NCI-H1417 treated with DMSO at 0.1 percent for 48 hours (cell line): ENCODE measurements at places on chromosomes 6 and 20.

GRCh38 chr6:162478192-162478671 is 249.3 kb downstream of the PRKN start:
- no peak for DNase-seq

GRCh38 chr6:165118736-165119135 is 190.7 kb downstream of the C6orf118 start:
- no peak for DNase-seq

GRCh38 chr6:62150048-62150663 is 135.9 kb downstream of the KHDRBS2 start:
- DNase-seq, result no peak

GRCh38 chr20:52103913-52104545 is 87.5 kb downstream of the ZFP64 start:
- DNase-seq, result no peak

DNA sequence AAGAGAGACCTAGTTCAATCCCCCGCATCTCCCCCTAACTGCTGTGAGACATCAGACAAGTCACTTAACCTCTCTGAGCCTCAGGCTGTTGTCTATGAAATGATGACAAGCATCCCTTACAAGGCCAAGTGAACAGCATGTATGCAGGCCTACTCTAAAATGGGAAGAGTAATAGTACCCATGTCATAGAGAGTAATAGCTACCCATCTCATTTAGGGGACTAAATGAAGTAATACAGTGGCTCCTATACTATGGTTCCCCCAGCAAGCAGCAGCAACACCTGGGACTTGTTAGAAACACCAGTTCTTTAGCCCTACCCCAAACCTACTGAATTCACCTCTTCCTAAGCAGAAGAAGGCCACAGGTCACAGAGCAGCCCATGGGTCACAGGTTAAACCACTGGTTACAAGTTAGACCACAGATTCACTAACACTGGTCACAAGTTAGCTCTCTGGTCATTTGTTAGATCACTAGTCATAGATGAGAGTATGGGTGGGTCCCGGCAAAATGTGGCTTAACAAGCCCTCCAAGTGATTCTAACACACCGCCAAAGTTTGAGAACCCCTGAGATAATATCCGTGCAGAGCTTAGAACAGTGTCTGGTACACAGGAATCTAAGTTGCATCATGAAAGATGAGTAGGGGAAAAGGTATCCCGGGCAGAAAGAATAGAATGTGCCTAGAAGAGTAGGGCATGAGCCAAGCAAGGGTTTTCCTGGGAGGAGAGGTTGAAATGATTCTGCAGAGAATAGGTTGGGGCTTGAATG is 1.4 kb downstream of the DEFB124 start:
- DNase-seq, result no peak

DNA sequence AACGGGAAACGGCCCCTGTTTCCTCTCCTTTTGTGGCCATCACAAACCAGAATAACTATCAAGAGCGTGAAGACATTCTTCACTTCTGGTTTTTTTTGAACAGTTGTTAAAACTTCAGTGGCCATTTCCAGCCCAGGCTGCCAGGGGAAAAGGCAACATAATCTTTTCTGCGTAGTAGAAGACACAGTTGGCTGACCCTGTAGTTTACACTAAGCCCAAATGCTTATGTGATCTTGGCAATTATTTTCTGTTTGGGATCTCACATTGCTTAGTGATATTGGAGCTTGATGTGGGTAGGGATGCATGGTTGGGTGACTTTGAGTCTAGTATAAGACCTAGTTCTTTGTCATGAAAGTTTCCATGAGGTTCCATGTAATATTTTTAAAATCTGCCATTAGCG is 449.4 kb upstream of the CDH4 start:
- no peak for DNase-seq

- peak; percentile 45 for DNase-seq
Measured at GRCh38 chr6:158213925-158214674, 46.0 kb downstream of the GTF2H5 start.

GRCh38 chr20:32819992-32820697 is 391 bp downstream of the MAPRE1 start:
- DNase-seq, result peak; percentile 6

DNA sequence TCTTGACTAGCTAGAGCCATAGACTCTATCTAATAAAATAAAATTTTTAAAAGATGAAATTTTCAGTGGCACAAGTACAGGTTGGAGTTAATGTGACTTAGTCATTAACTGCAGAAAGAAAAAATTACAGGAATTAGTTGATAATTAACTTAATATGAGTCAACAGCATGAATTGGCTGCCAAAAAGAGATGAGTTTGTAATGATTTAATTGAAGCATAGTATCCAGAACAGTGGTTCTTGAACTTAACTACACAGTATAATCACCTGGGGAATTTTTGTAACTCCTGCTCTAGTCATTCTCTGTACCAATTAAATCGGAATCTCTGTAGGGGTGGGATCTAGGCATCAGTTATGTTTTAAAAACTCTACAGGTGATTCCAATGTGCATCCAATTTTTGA is 46.3 kb upstream of the HMGN3 start:
- no peak for DNase-seq

DNA sequence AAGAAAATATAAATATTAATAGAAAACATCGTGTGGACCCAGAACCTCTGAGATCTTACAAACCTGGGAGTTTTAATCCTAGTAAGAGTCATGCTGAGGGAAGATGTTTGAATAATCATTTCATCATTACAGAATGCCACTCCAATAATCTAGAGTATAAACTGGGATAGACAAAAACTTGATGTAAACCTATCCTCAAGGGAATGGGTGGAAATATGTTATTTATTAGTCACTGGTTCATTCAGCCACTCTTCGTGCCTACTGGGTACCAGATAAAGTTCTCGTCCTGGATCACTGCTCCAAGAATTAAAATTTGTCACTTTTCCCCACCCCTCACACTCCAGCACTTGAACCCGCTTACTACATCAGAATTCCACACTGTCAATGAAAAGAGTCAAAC is 7.7 kb downstream of the HLA-B start:
- DNase-seq, result no peak

- DNase-seq, result no peak
Measured at GRCh38 chr6:84344005-84344404, 116.6 kb upstream of the CEP162 start.

- peak; percentile 64 for DNase-seq
Measured at GRCh38 chr20:18466574-18466893, 296 bp downstream of the DZANK1 start.

DNA sequence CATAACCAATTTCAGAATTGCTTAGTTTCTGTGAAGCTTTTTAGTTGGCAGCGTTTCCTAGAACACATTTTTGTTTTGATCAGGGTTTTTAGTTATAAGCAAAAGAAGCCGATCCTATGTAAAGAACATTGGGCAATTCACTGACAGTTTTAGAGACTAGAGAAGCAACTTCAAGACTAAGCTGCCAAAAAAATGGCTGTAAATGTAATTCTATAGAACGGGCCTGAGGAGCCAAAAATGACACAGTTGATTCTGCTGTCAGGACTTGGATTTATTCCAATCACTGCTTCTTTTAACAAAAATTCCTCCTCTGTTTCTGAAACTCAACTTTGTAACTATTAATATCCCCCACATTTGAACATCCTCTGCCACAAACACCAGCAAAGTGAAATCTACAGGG is 236.0 kb upstream of the EYS start:
- no peak for DNase-seq

GRCh38 chr6:38493931-38494547 is 145.7 kb downstream of the BTBD9 start:
- no peak for DNase-seq
